ENCODE measurements at places on chromosomes 11 and 22.
A peak's percentile ranks its signal among the peaks of the same experiment; 100 is the strongest.

GRCh38 chr11:70315716-70316115, 45.2 kb downstream of the PPFIA1 start:
- no peak for DNase-seq

GRCh38 chr11:8273287-8273686, 9.6 kb upstream of the LMO1 start:
- no peak for DNase-seq

DNA sequence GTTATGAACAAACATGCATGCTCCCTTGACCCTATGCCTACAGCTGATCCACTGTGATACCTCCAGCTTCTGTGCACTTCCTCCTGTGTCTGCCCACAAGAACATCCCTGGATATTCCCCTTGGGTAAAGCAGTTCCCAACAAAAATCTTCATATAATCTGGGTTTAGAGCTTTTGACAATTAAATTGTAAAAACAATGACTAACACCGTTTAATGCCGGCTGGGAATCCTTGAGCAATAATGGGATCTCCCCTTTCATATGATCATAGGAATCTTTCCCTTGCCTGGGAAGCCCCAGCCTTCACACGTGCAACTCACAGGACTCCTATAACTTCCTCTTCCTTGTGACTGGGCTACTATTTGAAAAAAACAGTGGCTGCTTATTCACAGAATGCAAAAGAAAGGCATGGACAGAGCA, 6.3 kb upstream of the ZC3H12C start:
- DNase-seq = peak; percentile 8

- DNase-seq = no peak
Measured at GRCh38 chr11:28756977-28757376, 648.8 kb downstream of the METTL15 start.

GRCh38 chr22:29081517-29082236, 8.8 kb downstream of the KREMEN1 start:
- no peak for DNase-seq

DNA sequence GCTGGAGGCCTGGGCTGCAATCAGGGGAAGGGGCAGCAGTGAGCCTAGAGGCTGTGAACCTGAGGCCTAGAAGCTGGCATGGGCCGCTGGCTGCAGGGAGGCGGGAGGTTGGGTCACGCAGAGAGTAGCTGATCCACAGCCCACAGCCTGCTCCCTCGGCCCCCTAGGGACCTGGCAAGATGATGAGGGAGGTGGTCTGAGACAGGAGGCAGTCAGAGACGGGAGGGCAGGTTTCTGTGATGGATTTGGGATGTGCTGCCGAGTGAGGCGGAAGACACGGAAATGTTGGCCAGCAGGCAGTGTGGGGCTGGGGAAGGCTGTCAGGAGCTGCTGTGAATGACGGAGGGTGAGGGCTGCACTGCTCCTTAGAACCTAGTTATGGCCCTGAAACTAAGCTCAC, 22.7 kb downstream of the LRFN4 start:
- DNase-seq = no peak

GRCh38 chr11:15153231-15153630, 38.5 kb downstream of the INSC start:
- DNase-seq = no peak

- no peak for DNase-seq
Measured at GRCh38 chr11:232783-233565, 3.2 kb downstream of the SIRT3 start.

DNA sequence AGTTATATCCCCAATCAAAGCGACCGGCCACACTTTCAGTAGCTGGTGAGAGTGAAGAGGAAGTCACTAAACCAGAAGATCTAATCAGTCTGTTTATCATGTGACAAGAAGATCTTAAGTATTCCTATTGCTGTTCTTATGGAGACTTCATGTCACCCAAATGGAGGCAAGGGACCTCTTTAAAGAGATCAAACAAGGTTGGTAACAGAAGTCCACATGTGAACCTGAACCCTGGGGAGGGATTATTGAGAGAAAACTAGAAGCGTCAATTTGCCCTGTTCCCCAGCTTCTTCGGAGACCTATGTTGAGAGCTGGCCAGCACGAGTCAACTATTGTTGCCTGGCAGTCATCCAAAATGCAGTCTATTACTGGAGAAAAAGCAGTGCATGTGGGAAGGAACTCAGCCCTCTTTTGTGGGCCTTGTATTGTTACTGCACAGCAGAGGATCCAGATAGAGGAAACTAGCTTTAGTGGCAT, 76.9 kb upstream of the CTSC start:
- peak; percentile 44 for DNase-seq

GRCh38 chr11:1293619-1294015, 15.8 kb downstream of the TOLLIP start:
- DNase-seq = no peak
